ENCODE measurements at places on chromosomes 1 and 21.
A peak's percentile ranks its signal among the peaks of the same experiment; 100 is the strongest.

DNA sequence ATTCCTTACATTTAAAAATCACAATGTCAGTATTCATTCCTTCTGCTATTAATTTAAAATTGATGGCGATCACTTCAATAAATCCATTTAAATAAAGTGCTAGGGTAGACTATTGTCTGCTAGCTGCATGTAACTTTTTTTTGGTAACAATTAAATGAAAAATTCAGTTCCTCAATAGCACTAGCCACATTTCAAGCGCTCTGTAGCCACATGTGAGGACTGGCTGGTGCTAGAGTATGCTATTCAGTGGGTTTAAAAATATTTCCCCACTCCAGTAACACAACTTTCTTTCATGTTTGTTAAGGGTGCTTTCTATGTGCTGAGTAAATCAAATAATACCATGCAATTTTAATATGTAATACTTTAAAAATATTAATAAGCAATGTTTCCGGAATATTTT is 108.2 kb downstream of the LTN1 start:
- peak; percentile 9 for DNase-seq

GRCh38 chr1:151443846-151444782 is 15.2 kb downstream of the POGZ start:
- DNase-seq: peak; percentile 77

DNA sequence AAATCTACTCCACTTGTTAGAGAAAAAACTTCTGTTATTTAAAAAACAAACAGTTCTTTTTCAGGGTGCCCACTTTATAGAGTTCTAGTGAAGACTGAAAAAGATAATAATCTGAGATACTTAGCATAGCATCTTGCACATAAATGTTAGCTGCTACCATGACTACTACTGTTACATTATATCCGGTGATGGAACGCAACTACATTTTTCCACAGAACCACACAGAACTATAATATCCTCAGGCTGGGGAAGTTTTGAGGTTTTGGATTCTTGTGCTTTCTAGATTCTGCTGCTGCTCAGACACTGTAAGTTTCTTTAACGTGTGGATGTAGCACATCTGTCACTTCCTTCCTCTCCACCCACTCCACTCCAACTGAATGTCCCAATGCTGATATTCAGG is 110.3 kb downstream of the PTPN14 start:
- no peak for DNase-seq

- no peak for DNase-seq
Observed at GRCh38 chr1:231553320-231553719, 24.9 kb downstream of the TSNAX start.

GRCh38 chr1:84834419-84835064 is 58.5 kb downstream of the LPAR3 start:
- DNase-seq: no peak

- DNase-seq: no peak
Observed at GRCh38 chr1:11350265-11350664, 77.3 kb downstream of the UBIAD1 start.

DNA sequence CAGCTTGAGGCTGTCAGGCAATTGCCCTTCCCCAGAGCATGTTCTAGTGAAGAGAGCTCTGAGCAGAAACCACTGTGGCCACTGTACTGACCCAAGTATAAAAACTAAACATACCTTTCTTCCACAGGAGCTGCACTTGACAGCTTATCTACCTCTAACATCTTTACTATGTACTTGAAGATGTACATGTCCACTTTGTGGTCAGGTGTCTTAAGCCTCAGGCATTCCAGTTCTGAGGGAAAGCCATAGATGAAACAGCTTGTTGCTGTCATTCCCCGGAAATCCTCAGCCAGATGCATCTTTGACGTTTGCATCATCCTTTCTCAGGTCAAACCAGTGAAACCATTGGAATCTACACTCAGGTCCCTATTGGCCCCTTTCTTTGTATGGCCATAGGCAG is 70.4 kb downstream of the CHRM3 start:
- no peak for DNase-seq

DNA sequence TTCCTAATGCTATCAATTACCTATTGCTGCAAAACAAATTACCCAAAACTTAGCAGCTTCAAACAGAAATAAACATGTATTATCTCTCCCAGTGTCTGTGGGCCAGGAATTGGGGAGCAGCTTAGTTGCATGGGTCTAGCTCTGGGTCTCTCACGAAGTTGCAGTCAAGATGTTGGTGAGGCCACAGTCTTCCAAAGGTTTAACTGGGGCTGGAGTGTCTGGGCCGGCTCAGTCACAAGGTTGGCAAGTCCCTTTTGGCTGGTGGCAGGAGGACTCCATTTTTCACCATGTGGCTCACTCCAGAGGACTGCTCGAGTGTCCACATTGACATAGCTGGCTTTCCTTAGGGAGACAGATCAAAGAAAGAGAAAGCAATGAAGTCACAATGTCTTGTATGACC is 5.0 kb upstream of the LRP8 start:
- peak; percentile 2 for DNase-seq

DNA sequence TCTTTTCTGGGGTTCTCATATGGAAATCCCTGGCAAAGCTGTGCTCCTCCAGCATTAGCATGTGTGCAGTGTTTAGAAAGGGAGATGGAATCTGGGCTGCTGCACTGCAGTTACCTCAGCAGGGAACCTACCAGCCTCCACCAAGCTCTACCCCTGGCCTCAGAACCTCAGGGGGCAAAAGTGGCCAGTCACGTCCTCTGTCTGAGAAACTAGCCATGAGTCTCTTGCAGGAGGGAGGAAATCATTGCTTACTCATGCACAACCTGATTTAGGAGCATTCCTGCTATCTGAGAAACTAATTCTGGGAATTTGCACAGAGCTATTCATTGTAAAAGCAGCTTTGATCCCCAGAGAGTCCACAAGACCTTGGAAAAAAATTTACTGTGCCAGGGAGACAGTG is 80.6 kb upstream of the IPO9 start:
- no peak for DNase-seq

- no peak for DNase-seq
Observed at GRCh38 chr1:93324486-93325464, 20.9 kb upstream of the DR1 start.

- DNase-seq: no peak
Observed at GRCh38 chr1:221824025-221824424, 82.1 kb upstream of the DUSP10 start.

- no peak for DNase-seq
Observed at GRCh38 chr21:45253180-45253579, 34.5 kb downstream of the POFUT2 start.

DNA sequence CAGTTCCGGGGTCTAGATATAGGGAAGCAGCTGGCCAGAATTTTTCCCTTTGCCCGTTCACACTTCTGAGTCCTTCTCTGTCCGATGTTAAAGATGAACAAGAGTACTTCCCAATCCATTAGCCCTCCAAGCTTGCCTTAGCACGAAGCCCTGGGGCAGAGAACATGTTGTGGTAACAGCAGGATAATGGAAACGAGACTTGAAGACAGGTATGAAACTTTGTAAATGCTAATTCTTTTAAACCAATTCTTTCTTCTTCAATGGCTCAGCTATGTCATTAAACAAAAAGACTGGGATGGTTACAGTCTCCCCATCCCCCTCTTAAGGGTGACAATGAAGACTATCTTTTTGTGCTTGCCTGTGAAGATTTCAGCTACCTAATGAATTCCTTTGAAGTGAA is 218.5 kb downstream of the PLA2G4A start:
- DNase-seq: no peak

GRCh38 chr1:41714638-41715389 is 203.9 kb downstream of the HIVEP3 start:
- DNase-seq: no peak

GRCh38 chr1:119011116-119011515 is 23.0 kb upstream of the TBX15 start:
- DNase-seq: no peak

GRCh38 chr1:102715150-102715549 is 393.2 kb downstream of the COL11A1 start:
- no peak for DNase-seq

DNA sequence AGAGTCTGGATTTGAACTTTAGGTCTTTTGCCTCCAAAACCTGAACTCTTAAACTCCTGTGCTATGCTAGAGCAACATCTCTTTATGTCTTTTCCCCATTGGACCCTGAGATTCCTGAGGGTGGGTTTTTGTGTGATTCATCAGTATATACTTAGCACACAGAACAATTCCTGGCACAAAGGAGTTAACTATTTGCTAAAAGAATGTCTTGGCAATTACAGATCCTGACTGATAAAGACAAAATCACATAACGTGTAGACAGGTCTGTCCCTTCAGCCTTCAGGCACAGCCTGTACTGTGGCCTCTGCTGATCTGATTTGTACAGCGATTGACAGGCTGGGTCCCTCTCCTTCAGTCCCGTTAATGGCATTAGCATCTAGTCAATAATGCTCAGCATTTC is 162.4 kb upstream of the BEND5 start:
- no peak for DNase-seq

DNA sequence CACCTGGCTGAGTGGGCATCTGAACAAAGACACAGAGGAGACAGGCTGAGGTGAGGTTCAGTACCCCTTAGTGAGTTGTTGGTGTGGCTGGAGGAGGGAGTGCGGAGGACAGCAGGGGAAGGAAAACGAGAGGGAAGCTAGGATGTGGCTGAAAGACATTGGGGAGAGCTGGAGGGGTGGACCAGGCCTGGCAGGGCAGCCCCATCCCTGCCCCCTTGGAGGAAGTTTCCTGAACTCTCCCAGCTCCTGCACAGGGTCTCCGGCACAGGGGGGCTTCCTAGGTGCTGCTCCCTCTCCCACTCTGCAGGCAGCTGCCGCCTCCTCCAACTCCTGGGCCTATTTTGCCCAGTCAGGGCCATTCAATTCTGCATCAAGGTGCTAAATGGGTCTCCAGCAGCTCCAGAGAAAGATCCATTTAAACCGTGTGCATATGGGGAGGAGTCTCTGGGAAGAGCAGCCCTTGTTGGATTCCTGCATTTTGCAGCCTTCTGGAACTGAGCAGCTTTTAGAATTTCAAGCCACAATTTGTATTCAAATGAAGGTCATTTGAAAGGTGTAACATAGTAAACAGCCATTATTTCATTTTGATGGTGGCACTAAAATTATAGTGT is 193.9 kb downstream of the CAMTA1 start:
- no peak for DNase-seq

DNA sequence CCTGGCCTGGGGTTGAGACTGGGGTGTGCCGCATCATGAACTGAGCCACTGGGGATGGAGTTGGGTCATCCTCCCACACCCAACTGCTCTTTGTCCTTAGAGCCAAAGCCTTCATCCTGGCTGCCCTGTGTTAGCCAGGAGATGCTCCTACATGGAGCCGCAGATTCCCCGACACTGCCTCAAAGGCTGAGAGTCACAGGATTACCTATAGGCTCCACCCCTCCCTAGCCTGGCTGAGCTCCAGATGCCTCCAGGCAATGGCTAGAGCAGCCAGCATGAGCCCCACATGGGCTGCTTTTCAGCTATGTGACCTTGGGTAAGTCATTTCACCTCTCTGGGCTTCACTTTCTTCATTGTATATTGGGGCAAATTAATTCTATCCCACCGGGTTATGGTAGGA is 119.9 kb upstream of the POU3F1 start:
- no peak for DNase-seq

DNA sequence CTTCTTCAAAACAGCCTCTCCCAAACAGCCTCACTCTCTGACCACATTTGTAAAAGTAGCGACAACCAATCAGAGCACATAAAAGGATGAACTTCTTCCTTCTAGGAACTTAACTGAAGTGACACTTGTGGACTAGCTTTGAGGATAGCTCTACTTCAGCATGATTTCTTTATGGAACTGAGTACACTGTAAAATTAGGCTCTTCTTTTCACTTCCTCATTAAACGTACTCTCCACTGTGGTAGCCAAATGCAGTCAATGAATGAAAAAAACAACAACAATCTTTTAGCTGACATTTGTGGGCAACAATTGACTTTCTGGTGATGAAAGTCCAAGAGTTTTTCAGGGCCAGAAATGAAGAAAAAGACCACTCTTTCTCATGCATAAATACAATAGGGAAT is 9.6 kb downstream of the LRRC53 start:
- DNase-seq: no peak

DNA sequence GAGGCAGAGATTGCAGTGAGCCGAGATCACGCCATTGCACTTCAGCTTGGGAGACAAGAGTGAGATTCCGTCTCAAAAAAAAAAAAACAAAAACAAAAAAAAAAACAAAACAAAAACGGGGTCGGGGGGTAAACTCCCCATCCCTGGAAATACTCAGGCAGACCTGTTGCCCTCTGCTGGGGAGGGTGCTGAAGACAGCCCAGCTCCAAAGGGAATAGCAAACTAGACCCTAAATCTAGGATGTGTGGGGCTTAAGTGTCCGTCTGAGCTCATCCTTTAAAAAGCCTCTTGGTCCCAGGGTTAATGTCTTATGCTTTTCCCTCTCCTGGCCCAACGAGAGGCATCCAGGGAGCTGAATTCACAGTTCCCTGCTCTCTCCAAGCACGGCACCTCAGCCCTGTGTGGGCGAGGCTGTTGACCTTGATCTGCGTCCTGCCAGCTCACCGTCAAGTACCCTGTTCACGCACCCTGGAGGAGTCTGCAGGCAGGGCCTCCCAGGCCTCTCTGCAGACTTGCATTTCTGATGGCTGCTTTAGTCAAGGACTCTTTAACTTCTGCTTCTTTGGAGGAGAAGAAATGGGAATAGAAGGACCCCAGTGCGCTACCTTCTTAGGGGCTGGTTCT is 22.3 kb downstream of the KCND3 start:
- DNase-seq: no peak

- no peak for DNase-seq
Observed at GRCh38 chr1:33120436-33121231, 39.7 kb downstream of the AZIN2 start.

DNA sequence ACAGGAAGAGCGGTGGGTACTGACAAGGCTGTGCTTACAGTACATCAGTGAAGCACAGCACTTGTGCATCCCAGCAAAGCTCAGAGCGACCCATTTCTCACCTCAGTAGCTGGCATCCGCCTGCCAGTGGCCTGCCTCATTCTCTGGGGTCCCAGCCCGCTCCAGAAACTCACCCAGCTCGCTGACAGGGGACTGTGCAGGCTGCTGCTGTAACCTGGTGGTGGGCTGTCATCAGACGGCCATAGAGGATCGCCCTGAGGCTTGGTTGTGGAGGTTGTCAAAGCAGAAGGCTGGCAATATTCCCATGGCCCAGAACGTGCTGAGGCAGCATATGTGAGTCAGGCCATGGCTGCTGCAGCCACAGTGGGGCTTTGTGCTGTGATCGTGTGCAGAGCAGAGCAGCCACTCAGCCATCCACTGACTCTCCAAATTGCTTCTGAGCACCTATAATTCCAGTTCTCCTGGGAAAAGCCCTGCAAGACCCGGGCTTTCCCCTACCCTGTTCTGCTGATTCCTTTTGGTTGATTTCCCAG is 13.6 kb upstream of the GPR137B start:
- no peak for DNase-seq

DNA sequence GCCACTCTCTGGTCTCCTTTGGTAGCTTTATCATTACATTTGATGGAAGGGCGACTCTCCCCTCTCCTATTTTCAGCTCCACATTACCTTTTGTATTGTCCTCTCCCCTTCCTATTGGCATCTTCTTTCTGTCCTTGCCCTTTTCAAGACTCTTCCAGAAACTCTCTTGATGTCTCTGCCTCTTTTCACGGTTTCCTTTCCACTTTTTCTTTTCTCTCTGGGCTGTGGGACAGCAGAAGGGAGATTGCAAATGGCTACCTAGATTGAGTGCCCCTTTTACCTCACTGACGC is 17.5 kb downstream of the IER5 start:
- no peak for DNase-seq

- DNase-seq: no peak
Observed at GRCh38 chr1:99232172-99232571, 32.1 kb upstream of the PLPPR4 start.

- DNase-seq: no peak
Observed at GRCh38 chr21:41783476-41784180, 16.8 kb upstream of the RIPK4 start.
